ENCODE measurements at places on chromosomes 12 and 14. TPM values are rescaled to one million over a fixed set of nuclear protein-coding genes. Genes with fewer than 3 reads are reported as not detected.

The BIN2 gene
- 0.20 TPM for total RNA-seq

The ARHGAP9 gene
- total RNA-seq: 3.9 TPM

The GPR65 gene
- total RNA-seq: not detected

The SPIC gene
- total RNA-seq: not detected

GRCh38 chr12:103687253-103687652 lies 100.2 kb downstream of the STAB2 start:
- no peak for DNase-seq
- H3K36me3 ChIP-seq: no peaks in the 10 kb centered on the region
- H3K27ac ChIP-seq: no peak overlapping the region
- no peaks in the 10 kb centered on the region for H3K27me3 ChIP-seq

DNA sequence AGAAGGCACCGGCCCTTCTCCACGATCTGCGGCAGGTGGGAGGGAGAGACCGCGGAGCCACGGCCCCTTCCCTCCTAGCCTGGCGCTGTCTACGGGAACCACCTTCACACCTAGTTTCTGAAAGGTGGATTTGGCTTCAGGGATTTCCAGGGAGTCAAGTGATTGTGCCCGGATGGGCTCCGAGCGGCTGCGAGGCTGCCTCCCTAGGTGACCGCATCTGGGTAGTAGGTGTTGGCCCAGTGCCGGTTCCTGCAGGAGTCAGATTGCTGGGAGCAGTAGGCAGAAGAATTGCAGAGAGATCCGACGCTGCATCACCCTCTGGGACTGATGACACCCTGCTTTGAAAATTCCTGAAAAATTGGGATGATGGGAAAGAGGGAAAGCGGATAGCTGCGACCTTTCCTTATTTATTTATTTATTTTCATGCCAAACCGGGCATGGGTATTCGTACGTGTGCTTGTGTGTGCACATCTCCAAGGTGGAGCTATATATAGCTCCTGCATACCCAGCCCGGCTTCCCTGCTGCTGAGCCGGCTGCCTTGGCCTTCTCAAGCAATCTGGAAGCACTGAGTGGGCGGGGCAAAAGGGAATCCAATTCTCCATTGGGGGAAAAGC lies 1.1 kb downstream of the CNTN1 start:
- H3K4me1 ChIP-seq: peaks cover 14% of the 10 kb centered on the region
- no peaks in the 10 kb centered on the region for H3K36me3 ChIP-seq
- peaks cover 3% of the 10 kb centered on the region for H3K27me3 ChIP-seq
- DNase-seq: peak; percentile 69
- H3K4me3 ChIP-seq: peak overlapping the region; percentile 87

DNA sequence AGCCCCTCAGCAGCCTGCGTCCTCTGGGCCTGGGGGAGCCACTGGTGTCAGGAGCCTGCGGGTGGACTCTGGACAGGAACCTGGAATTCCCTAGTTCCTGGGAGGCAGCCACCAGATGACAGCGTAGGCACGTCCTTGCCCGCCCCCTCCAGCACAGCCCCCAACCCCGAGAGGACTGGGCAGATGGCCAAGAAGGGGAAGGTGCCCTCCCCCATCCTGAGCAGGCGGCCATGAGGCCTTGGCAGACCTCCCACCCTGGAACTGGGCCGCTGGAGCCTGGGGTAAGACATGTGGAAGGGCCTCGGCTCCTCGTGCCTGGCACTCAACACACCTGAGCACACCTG lies 60.4 kb upstream of the FBRSL1 start:
- peaks cover 16% of the 10 kb centered on the region for H3K36me3 ChIP-seq
- peaks cover 28% of the 10 kb centered on the region for H3K4me1 ChIP-seq
- no peak overlapping the region for H3K27ac ChIP-seq
- H3K27me3 ChIP-seq: peaks cover 80% of the 10 kb centered on the region
- no peak overlapping the region for H3K4me3 ChIP-seq

- H3K36me3 ChIP-seq: no peaks in the 10 kb centered on the region
- DNase-seq: no peak
- no peaks in the 10 kb centered on the region for H3K27me3 ChIP-seq
- H3K4me3 ChIP-seq: no peak overlapping the region
Measured at GRCh38 chr12:109702111-109702841, 11.3 kb upstream of the FAM222A start.

DNA sequence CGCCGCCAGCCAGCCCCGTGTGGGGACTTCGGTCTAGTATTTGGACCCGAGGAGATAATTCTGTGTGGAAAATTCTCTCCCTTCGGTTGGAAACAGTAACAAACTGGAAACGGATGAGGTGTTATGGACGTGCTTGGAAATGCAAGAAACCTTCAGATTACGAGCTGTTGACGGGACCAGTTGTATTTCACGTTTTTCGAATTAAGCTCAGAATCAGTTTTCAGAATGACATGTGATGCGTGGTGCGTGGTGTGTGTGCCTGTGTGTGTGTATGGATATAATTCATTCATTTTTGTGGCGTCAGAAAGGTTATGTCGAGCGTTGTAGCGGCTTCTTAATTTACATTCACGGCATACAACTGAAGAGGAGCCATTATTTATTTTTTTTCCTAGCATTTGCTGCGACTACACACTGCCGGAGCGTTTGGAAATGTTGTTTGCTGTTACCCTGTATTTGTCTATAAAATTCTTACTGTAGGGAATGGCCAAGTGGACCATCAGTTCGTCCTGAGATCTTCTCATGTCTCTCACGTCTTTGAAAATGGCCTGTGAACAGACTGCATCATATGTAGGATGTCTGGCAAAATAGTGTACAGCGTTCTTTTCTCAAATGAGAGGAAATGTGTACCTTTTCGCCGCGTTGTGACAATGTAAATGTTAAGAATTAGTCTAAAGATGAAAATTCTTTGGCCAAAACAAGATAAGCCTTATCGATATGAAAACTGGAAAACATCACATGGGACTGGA lies 1.3 kb downstream of the TRAF3 start:
- H3K27ac ChIP-seq: no peak overlapping the region
- H3K4me3 ChIP-seq: peak overlapping the region; percentile 70
- H3K4me1 ChIP-seq: peaks cover 34% of the 10 kb centered on the region
- H3K27me3 ChIP-seq: peaks cover 17% of the 10 kb centered on the region

DNA sequence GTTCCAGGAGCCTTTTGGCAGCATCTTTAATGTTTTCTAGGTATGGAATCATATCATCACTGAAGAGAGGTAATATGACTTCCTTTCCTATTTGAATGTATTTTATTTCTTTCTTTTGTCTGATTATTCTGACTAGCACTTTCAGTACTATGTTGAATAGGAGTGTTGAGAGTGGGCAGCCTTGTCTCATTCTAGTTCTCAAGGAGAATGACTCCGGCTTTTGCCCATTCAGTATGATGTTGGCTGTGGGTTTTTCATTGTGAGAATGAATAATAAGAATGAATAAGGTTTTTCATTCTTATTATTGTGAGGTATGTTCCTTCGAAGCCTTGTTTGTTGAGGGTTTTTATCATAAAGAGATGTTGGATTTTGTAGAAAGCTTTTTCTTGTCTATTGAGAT lies 98.9 kb downstream of the GPHN start:
- no peaks in the 10 kb centered on the region for H3K4me1 ChIP-seq
- H3K27me3 ChIP-seq: no peaks in the 10 kb centered on the region
- H3K36me3 ChIP-seq: peaks cover 4% of the 10 kb centered on the region
- no peak for DNase-seq
- no peak overlapping the region for H3K4me3 ChIP-seq

DNA sequence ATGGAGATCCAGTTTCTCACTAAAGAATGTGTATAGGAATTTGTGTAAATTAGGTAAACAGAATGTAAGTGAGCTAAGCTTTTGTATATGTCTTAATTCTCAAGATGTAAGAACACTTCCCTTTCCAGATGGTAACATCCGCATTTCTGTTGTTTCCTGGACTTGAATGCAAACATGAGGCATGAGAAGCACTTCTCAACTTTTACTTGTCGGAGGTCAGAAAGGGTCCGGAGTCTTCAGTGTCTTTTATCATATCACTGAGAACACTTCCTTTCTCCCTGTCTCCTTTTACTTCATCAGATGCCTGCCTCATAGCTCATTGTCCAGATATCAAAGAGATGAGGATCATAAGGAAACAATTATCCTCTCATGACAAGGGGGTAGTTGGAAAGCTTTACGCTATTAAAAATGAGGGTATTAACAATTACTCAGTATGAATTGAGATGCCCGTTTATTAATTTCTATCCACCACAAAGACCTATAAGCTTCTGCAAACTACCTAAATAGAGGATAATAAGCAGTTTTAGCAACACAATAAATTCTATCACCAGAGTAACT lies 214.1 kb upstream of the FLRT2 start:
- H3K4me1 ChIP-seq: peaks cover 31% of the 10 kb centered on the region
- no peak for DNase-seq
- no peak overlapping the region for H3K4me3 ChIP-seq
- peaks cover 6% of the 10 kb centered on the region for H3K27me3 ChIP-seq
- H3K27ac ChIP-seq: peak overlapping the region; percentile 15

- no peak for DNase-seq
- no peak overlapping the region for H3K27ac ChIP-seq
- H3K4me1 ChIP-seq: peaks cover 7% of the 10 kb centered on the region
- no peaks in the 10 kb centered on the region for H3K36me3 ChIP-seq
Measured at GRCh38 chr14:75322746-75323145, 44.1 kb downstream of the FOS start.

DNA sequence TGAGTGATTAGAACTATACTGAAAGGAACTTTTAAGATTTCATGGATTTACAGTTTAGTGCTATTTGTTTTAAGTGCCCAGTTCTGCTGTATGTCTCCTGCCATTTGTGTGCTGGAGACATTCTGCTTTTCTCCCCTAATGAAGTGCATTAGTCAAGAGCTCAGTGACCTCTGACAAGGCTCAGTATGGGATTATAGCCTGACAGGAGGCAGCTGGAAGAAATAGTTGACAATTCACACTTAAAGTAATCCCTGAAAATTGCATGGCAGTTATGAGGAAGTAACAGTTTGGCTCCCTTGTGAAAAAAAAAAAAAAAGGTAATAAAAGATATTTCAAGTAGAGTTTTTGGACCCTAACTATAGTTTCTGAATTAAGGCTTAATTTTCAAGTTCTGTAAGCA lies 70.3 kb downstream of the ALX1 start:
- no peak for DNase-seq
- no peaks in the 10 kb centered on the region for H3K36me3 ChIP-seq
- H3K27me3 ChIP-seq: no peaks in the 10 kb centered on the region

- H3K36me3 ChIP-seq: no peaks in the 10 kb centered on the region
- no peaks in the 10 kb centered on the region for H3K27me3 ChIP-seq
- no peak overlapping the region for H3K4me3 ChIP-seq
- H3K27ac ChIP-seq: no peak overlapping the region
- H3K4me1 ChIP-seq: no peaks in the 10 kb centered on the region
Measured at GRCh38 chr12:82299319-82300025, 58.7 kb downstream of the CCDC59 start.

DNA sequence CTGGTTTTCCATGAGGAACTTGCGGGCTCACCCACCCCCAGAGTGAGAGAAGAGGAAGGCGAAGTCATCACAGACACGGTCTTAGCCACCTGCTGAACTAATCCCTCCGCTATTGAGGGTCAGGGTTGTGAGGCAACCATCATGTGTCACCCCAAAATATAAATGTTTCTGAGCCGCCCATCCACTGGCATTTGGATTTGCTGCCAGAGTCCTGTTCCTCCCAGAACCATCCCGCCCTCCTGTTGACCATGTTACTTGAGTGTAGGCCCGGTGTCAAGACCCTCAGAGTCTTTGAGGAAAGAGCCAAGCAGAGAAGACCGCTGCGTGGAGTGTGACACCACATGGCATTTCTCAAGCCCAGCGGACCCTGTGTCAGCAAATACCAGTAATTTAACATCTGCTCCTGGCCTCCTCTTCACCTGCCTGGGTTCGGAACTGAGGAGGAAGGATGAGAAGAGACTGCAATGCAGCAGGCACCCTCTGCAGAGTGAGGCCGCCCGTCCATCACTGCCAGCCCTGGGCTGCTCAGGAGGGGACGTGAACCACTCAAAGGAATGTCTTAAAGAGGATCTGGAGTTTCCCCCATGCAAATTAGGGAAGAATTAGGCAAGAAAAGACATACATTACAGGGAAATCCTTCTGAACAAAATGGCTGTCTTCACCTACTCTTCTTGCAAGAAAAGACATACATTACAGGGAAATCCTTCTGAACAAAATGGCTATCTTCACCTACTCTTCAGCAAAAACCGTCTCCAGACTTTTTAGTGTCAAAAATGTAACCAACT lies 100.4 kb downstream of the FBXL14 start:
- DNase-seq: no peak
- H3K27ac ChIP-seq: no peak overlapping the region
- peaks cover 9% of the 10 kb centered on the region for H3K4me1 ChIP-seq
- peaks cover 2% of the 10 kb centered on the region for H3K27me3 ChIP-seq

- no peak overlapping the region for H3K27ac ChIP-seq
- no peaks in the 10 kb centered on the region for H3K27me3 ChIP-seq
- H3K36me3 ChIP-seq: no peaks in the 10 kb centered on the region
- peaks cover 7% of the 10 kb centered on the region for H3K4me1 ChIP-seq
Measured at GRCh38 chr14:33908540-33909223, 42.2 kb downstream of the EGLN3 start.

DNA sequence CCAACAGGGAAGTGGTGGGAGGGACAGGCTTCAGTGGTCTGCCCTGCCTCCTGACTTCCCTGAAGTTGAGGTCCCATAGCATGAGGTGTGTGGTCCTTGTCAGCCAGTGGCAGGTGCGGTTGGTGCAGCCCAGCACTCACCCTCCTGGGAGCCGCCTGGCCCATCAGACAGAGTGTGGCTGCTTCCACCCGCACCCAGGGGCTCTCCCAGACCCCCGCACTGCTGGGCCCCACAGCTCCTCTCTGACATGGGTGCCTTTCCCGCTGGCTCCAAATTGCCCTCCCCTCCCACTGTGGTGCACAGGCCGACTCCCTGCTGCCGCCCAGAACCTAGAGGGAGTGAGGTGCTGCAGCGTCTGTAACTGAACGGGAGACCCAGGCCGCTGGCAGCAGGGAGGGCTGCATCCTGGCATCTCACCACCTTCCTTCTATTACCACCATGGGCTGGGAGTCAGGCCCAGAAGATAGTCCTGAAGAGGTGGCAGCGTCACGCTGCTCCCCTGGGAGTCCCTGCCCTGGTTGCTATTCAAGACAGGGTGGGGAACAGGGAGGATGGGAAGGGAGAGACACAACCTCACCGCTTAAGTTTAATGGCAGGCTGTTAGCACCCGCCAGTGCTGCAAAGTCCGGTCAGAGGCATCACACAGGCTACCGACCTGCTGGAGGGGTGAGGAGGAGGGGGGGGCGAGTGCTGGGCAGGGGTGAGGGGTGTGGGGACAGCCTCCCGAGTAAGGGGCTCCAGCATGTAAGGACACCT lies 180.6 kb upstream of the PRMT8 start:
- peaks cover 7% of the 10 kb centered on the region for H3K4me1 ChIP-seq
- H3K4me3 ChIP-seq: no peak overlapping the region
- H3K27ac ChIP-seq: no peak overlapping the region
- no peak for DNase-seq
- no peaks in the 10 kb centered on the region for H3K27me3 ChIP-seq
- no peaks in the 10 kb centered on the region for H3K36me3 ChIP-seq

DNA sequence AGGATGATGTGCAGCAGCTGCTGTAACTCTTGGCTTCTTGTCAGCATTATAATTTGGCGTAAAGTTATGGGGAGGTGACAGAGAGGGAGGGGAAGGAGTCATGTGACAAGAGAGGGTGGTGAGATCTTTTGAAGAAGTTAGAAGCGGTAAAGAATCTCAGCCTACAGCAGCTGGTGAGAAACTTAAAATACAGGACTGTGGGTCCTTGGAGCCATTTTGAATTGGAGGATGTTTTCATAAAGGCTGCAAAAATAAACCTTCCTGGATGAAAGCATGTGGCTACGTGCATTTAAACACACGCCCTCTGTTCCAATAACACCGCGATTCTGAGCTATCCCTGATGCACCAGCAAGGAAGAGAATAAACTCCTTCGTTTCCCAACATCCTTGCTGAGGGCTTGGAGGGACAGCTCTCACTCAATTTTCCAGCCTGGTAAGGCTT lies 133.7 kb downstream of the TMEM30B start:
- no peaks in the 10 kb centered on the region for H3K4me1 ChIP-seq
- H3K4me3 ChIP-seq: no peak overlapping the region
- H3K27ac ChIP-seq: no peak overlapping the region
